Caudate nucleus (tissue), 63 donors: ENCODE measurements at places on chromosomes 5 and 9.

- DNase-seq = no peak
Measured at GRCh38 chr9:21728781-21729180, 73.7 kb upstream of the MTAP start.

DNA sequence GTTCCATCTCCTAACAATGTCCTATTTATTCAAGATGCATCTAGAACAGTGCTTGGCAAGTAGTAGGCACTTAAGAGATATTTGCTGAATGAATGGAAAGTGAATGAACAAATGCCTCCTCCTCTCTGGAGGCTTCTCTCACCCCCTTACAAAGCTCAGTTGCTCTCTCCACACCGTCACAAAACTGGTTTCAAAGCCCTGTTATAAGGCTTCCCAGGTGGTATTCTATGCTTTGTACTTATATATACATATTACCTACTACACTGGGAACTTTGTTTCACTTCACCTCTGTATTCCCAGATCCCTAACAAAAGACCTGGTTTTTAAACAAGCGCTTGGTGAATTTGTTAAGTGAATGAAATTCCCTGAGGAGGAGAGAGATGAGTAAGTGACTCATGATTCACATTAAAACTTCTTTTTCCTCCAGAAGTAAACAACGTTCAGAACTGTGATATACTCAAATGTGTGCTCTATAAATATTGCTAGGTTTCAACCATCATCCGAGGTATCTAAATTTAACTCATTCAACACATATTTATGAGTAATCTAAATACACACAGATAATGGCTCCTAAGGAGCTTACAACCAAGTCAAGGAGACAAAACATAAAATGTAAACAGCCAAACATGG lies 36.0 kb downstream of the DENND1A start:
- no peak for DNase-seq

DNA sequence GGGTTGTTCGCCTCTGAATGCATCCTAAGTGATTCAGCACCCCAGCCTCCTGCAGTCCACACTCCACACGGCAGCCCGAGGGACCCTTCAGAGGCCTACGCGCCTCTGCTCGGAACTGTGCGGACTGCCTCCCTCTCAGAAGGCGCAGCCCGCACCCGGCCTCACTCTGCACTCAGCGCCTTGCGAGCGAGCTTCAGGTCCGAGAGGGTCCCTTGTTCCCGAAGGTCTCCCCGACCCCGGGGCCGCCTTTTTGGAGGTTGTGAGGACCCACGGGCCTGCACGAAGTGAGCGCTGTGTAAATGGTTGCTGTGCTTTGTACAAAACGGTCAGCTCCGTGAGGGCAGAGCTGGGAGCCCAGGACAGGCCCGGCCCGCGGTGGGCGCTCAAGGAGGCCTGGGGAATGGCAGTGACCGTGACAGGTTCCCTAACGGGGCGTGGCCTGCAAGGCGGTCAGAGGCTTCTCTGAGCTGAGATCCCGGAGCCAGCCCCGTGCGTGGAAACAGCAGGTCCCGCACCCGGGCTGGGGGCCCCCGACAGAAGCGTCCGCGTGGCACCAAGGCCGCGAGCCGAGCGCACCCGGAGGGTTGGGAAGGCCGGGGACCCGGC lies 698 bp upstream of the CACNA1B start:
- DNase-seq = no peak

DNA sequence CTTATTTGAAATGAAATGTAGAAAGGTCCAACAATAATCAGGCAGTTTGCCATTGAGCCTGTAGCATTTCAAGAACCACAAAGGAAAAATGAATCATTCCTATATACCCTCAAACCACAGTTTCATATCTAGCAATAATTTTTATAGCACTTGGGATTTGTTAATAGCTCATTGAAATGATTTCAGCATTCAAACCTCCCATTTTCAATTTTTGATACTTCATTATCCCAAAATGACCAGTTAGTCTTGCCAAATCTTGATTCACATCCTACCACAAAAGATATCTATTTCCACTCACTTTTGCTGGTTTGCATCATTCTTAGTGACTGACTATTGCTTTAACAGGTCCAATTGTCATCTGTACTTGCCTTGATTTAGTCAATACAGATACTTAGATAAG lies 790.1 kb downstream of the TLE1 start:
- DNase-seq = no peak

GRCh38 chr9:110939047-110939446 lies 99.2 kb downstream of the LPAR1 start:
- no peak for DNase-seq

DNA sequence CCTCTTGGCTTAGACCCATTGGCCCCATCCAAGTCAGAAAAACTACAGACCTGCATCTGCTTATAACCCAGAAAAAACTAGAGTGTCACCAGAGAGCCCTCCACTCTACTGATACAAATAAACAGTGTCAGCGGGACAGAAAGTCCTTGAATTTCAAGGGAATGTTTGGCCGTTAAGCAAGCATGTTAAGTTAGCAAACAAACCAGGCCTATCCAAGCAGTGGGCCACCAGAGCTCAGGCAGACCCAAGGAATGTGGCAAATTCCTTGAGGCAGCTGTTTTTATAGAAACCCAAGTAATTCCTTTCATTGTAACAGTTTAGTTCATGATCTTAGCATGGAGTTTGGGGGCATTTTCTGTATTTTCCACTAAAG lies 70.9 kb downstream of the PRLR start:
- DNase-seq = no peak

- DNase-seq = no peak
Measured at GRCh38 chr9:99986642-99987041, 80.2 kb downstream of the STX17 start.

DNA sequence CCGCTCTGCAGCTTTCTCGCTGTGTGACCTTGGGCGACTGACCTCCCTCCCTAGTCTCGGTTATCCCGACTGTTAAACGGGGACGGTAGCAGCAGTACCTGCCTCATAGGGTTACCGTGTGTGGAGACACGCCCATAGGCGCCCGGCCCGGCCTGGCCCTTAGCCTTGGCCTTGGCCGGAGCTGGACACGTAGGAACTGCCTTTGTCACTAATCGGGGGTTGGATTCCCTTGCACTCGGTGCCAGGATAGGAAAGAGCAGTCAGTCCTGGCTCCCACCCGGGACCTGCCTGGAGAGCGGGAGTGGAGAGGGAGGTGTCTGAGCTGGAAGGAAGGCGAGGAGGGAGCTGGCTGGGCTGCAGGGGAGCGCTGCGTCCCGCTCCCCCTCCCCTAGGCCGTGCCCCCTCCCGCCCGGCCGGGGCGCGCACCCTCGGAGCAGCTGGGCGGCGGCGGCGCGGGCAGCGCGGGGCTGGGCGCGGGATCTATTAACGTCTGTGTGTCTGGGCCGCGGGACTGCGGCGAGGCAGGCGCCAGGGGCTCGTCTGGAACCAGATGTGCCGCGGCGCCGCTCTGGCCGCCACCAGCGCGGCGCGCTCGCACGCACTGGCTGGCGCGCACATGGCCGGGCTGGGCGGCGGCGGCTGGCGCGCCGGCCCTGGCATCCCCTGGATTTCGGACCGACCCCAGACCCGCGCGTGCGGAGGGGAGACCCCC lies 31.7 kb downstream of the PRRX2 start:
- DNase-seq = no peak

- DNase-seq = no peak
Measured at GRCh38 chr5:60143942-60144549, 250.5 kb upstream of the PDE4D start.

DNA sequence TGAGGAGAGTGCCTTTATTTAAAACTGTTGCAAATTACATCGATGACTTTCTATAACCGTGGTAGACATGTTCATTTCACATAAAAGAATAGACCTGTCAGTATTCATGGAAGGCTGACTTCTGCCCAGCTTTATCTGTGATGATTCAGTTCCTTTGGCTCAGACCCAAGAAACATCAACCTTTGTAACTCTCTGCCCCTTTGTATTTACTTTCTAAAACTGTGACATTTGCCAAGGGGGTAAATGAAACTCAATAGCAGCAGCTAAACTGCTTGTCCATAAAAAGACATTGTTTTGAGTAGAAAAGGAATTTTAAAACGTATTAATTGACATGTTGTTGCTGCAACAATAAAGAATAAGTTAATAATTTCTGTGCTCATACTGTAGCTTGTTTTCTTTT lies 137.8 kb upstream of the ANKH start:
- no peak for DNase-seq

DNA sequence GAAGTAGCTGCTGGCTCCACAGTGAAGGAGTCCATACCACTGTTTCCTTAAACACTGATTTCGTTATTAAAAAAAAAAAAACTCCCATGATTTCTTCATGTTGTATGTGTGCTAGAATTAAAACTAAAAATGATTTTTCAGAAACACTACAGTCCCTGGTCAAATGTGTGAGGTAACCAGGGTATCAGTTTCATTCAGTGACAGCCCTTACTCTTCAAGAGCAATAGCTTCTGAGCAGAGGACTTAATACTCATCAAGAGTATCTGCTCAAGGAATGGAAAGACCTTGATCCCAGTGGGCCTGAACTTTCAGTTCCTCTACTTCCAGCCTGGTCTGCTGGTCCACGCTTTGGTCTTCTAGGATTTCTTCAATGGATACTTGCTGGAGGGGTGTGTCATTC lies 95.1 kb downstream of the BNC2 start:
- no peak for DNase-seq

GRCh38 chr9:133306242-133307204 lies 29.5 kb downstream of the SURF6 start:
- DNase-seq = no peak

DNA sequence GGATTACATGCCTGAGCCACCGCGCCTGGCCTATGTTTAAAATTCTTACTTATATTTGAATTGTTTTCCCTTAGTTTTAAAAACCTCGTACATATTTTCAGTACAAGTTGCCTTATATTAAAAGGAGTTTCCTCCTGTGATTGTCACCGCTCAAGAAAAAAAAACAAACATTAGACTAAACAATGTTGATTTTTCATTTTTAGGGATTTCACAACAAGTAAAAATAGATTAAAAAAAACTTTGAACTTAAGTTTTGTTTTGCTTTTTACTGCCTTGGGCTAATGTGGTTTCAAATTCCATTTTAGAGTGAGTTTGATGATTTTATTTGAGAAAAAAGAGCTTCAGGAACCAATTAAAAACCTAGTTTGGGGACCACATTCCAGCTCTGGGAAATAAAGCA lies 1196.6 kb upstream of the CDH18 start:
- DNase-seq = no peak

- no peak for DNase-seq
Measured at GRCh38 chr5:90528601-90529193, 687 bp downstream of the LYSMD3 start.

- no peak for DNase-seq
Measured at GRCh38 chr5:73298772-73299630, 126.0 kb downstream of the TMEM174 start.

DNA sequence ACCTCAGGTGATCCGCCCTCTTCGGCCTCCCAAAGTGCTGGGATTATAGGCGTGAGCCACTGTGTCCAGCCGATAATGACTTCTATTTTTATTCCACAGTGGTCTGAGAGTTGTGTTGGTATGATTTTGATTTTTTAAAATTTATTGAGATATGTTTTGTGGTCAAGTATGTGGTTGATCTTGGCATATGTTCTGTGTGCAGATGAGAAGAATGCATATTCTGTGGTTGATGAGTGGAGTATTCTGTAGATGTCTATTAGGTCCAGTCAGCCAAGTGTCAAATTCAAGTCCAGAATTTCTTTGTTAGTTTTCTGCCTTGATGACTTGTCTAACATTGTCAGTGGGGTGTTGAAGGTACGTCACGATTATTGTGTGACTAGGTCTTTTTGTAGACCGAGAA lies 338.2 kb upstream of the TARS1 start:
- no peak for DNase-seq

GRCh38 chr5:17061973-17062470 lies 125.9 kb upstream of the MYO10 start:
- no peak for DNase-seq
